ENCODE measurements at places on chromosomes 2 and 18. TPM values are rescaled to one million over a fixed set of nuclear protein-coding genes. Genes with fewer than 3 reads are reported as not detected.

The ASXL3 gene
- total RNA-seq: 30.6 TPM

The TRIM54 gene
- 4.7 TPM for total RNA-seq

The LIPG gene
- 20.2 TPM for total RNA-seq

The LRRTM4 gene
- 12.3 TPM for total RNA-seq

The FN1 gene
- total RNA-seq: 592 TPM

Measured in camera-type eye (tissue), 1 donor.